ENCODE measurements at places on chromosomes 7 and 10.

- DNase-seq = no peak
Observed at GRCh38 chr7:106080300-106080987, 31.7 kb downstream of the SYPL1 start.

- no peak for DNase-seq
Observed at GRCh38 chr10:104563051-104563450, 78.0 kb upstream of the SORCS3 start.

- DNase-seq = no peak
Observed at GRCh38 chr10:79936625-79937615, 12.0 kb downstream of the SFTPD start.

GRCh38 chr7:70592171-70592570 is 539.8 kb upstream of the GALNT17 start:
- no peak for DNase-seq

DNA sequence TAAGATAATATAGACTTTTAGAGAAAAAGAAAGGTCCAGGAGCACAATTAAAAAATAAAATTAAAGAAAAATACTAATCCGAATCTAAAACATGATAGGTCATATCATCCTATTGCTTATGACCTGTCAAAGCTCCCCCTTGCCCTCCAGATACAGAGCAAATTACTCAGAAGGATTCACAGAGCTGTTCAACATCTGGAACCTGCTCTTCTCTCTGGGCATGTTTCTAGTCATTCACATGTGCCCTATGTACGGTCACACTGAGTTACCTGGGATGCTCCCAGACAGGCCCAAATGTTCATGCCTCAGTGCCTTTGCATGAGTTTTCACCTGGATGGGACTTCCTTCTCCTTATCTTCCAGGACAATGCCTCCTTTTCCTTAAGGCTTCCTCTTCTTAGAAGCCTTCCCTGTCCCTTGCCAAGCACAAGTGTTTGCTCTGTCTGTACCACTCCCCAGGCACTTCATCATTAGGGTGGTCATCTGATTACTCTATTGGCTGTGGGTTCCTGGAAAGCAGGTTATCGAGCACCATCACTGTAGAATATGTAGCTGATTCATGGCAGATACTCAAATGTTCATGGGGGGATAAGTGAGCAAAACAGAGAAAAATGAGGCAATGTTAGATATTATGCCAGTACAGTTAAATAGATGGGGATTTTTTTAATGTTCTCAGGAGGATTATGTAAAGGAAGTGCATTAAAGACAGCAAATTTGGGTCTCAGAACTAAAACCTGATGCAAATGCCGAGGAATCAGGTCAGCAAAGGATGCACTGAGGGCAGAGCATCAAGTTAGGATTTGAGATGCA is 12.0 kb upstream of the AOAH start:
- no peak for DNase-seq

- no peak for DNase-seq
Observed at GRCh38 chr10:29895456-29895855, 163.9 kb downstream of the JCAD start.

GRCh38 chr10:99782447-99783286 is at the start of gene ABCC2:
Gene ABCC2, plus strand, starts transcription at chr10:99782640. Its CDS starts 205 bp downstream, at chr10:99782845.
- no peak for DNase-seq

DNA sequence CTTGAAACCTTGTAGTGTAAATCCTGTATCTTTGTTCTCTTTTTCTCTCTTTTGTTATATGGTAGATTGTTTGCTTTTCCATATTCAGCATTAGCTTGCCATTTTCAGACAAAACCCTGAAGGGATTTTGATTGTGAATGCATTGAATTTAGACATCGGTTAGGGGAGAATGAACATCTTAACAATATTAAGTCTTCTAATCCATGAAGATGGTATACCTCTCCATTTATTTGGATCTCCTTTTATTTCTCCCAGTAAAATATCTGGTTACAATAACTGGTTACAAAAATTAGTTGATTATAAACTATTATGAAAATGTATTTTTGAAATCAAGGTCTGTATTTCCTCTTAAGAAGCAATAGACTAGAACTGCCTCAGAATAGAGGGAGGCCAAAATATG is 12.4 kb upstream of the SLK start:
- no peak for DNase-seq

DNA sequence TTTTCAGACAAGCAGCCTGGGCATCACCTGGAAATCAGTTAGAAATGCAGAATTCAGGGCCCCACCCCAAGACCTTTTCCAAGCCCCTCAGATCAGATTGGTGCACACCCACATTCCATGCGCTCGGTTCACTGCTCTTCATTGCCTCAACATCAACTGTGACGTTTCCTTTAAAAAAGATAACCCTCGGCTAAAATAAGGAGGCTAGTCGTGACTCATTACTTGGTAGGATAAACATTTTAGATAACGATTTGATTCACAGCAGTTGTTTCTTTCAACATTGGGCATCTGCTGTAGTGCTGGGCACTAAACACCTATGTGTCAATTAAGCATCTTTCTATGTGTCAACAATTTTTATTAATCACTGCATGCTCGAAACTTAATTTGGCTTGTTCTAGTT is 191.1 kb upstream of the LRGUK start:
- DNase-seq = no peak

- DNase-seq = no peak
Observed at GRCh38 chr10:81036257-81036656, 498.6 kb downstream of the SH2D4B start.

DNA sequence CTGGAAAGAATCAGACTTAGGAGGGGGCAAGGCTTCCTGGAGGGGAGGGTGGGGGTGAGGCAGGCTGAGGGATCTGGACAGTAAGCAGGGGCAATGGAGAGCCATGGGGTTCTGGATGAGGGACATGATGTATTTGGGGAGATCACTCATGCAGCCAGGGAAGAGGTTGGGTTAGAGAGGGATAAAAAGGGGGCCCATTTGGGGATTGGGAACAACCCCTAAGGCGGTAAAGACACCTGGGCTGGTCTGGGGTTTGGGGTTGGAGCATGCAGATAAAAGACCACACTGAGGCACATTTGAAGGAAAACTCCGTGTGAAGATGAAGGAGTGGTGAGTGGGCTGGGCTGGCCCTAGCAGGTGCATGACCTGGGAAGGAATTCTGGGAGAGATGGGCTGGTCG is 30.8 kb downstream of the HIF1AN start:
- no peak for DNase-seq
